ENCODE measurements at places on chromosomes 5 and 9.

DNA sequence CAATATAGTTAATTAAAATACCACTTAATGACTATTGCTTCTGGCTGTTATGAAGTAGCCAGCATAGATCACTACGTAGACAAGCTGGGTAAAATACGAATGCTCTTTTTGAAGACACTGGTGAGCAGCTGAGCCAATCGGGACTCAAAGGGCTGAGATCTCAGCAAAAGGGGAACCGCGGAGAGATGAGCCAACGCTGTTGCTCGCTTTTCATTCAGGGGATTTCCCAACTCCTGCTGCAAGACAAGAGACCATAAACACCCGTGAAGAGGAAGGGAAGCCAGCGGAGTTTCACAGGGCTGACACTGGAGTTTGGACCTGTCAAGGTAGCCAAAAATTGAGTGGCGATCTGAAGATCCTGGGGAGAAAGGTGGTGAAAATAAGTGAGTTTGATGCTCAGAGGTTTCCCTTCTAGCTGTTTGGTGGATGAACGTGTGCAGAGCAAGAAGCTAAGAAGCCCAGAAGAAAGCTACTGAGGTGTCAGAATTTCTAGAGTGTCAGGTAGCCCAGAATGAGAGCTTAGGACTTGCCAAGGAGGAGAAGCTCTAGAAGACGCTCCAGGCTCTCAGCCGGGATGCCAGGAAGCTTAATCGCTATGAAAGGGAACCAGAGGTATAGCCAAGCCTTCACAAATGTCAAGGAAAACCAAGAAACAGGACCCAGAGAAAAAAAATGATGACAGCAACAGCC, 79.6 kb upstream of the RNU6ATAC start:
- DNase-seq: no peak

DNA sequence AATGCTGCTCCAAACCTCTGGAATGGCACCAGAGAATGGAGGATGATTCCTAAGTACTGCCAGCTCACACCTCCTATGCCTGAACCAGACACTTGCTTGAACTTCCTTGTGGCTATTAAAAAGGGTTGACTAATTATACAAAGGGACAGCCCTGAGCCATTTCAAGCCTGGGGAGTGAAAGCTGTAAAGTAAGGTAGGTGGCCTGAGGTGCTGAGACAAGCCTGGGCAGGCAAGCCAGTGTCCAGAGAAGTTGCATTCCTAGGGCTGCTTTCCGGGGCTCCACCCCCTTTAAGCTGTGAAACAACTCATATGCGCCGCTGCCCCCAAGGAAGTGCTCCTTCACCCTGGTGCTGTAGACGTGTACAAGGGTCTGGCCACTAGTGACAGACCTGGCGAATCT, 79.9 kb upstream of the SLC1A3 start:
- no peak for DNase-seq

DNA sequence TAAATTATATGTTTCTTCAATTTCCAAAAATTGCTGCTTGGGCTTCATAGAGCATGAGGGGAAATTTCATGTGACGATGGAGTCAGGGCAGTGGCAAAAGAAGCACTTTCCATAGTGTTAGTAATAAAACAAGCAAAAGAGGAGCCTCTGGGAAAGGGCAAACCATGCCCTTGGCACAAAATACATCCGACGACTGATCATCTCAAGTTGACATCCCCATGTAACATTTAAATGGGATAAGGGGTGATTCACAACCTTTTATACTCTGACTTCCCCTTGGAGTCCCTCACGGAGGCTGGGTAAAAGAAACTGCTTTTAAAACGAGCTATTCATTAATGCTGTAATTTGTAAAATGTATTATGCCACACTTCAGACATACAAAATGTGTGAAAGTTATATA, 161.4 kb upstream of the DMRT1 start:
- DNase-seq: no peak

- DNase-seq: no peak
These were observed 117.9 kb upstream of the DAB2 start for GRCh38 chr5:39542511-39543285.

GRCh38 chr5:27727254-27727653, 688.9 kb upstream of the CDH9 start:
- no peak for DNase-seq

- DNase-seq: no peak
These were observed 106.5 kb upstream of the PRRC1 start for GRCh38 chr5:127410959-127411358.

DNA sequence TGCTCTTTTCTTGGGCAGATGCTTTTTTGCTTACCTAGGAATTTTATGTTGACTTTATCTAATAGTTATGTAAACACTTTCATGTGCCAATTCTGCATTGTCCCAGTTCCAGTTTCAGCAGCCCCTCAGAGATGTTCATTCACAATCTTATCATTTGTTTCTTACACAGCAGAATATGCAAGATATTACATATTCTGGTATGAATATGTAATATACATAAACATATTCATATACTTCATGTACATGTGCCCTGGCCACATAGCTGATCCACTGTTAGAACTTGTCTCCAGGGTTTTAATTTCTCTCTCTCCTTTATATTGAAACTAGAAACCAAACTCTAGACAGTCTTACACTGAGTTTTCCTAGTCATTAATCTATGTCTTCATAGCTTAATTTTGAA, 90.2 kb upstream of the PARP8 start:
- no peak for DNase-seq

All from smooth muscle cell of the brain vasculature (primary cell).